ENCODE measurements at places on chromosomes 2 and 18.

DNA sequence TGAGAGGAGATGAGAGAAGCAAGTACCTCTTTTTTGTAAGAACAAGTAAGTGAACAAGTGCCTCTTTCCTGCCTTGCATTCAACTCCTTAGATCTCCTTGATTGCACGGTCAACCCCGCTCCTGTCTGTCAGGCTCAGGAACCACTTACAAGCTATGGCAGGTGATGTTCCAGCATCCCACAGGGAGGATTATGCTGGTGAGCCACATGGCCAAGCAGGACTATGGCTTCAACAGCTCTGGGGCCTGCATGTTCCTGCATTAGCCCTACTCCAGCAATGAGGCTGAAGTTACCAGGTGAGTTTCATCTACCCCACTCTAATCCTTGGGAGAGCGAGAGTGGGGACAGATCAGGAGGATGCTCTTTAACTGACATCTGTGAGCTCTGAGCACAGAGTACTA is 29.5 kb downstream of the TTC32 start:
- no peak for DNase-seq

GRCh38 chr2:71067567-71068217 is 756 bp upstream of the NAGK start:
- DNase-seq, result no peak

GRCh38 chr18:24630346-24630880 is 170.0 kb downstream of the HRH4 start:
- no peak for DNase-seq

DNA sequence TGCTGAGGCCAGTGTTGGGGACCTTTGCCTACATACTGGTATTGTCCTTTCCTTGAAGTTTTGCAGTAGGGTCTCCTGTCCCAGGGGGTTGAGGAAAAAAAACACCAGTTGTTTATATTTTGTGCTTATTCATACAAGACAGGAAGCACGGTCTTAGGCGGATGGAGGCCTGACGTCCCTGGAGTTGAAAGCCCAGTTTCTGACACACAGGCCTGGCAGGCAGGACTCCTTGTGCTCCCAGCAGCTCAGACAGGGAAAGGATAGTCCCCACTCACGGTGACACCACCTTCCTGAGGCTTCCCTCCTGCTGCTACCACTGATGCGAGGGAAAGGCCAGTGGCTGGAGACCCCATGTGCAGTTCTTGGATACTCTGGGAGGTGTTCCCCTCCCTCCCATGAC is 15.5 kb upstream of the SP100 start:
- DNase-seq, result no peak

GRCh38 chr2:210839034-210839433 is 282.6 kb downstream of the CPS1 start:
- no peak for DNase-seq

DNA sequence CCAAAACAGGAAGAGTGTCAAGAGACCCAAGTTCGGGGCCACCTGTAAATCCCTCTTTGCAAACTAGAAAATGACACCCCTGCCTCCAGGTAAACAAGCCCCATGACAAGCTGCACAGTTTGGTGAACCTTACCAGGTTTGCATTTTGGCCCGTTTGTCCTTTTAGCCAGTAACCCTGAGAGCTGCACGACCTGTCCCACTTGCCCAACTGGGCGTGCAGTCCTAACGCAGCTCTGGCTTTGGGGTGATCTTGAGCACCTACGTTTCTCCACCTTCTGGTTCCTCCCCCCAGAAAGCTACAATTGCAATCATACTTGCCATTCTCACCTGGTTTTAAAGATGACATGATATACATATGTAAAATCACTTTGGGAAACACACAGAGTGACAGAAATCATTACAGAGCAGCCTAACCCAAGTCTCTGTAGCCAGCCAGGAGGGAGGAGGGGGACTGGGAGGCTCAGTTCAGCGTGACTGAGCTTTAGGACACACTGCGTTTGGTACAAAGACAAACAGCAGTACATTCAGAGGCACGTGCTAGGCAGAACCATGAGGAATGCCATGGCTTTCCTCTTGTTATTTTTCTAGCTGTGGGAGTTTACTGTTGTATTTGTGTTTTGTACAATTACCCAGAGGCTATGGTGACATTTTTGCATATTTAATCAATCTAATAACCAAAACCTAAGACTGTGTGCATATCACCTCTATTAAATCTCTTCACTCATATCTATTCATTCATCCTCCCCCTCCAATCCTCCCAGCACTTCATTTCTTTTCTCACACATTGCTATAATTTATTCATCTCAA is 304.0 kb downstream of the IRS1 start:
- DNase-seq, result no peak

GRCh38 chr2:150567771-150568301 is 80.4 kb upstream of the RND3 start:
- DNase-seq, result no peak

DNA sequence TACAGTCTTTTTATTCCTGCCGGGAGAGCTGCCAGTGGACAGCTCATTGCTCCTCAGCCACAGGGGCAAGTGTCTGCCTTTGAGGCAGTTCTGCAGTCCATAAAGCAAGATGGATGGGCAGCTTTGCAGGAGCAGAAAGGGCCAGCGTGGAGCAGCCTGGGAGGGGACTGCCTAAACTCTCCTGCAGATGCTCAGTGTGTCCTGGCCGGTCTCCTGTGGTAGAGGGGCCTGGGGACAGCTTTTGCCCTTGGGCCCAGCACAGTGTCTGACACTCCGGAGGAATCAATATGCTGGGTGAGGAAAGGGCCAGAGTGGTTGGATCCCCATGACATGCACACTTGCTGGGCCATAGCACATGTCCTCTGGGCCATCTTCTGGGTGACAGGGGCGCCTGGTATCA is 65.7 kb upstream of the DAPL1 start:
- no peak for DNase-seq

DNA sequence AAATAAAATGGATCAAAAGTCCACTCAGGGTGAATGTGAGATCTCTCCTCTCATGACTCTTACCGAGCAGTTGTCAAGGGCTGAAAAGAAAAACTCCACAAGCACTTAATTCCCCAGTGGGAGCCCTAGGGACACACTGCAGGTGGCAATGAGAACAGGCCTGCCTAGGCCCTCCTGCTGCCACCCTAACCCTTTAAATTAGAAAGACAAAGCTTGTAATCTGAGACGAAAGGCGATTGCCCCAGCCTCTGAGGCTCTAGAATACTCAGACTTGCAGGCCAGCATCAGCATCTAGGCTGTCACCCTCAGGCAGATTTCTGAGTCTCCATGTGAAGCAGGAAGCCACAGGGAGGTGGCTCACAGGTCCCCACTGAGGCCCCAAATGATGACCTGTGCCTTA is 457.0 kb upstream of the MYT1L start:
- DNase-seq, result no peak

DNA sequence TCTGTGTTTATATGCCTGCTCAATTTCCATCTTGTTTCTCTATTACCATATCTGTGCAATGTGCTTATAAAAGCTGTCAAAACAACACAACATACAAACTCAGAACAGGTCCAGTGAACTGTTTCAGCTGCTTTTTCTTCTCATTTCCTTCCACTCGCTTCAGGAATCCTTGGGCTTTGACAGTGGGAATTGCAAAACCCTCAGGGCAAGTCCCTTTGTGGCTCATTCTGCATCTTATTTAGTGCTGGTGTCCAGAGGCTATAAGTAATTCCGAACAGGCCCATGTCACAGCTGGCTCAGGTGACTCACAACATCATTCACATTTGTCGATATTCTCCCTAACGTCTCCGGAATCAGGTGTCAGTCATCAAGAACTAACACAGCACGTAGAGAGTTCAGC is 309.9 kb upstream of the ZNF521 start:
- no peak for DNase-seq

DNA sequence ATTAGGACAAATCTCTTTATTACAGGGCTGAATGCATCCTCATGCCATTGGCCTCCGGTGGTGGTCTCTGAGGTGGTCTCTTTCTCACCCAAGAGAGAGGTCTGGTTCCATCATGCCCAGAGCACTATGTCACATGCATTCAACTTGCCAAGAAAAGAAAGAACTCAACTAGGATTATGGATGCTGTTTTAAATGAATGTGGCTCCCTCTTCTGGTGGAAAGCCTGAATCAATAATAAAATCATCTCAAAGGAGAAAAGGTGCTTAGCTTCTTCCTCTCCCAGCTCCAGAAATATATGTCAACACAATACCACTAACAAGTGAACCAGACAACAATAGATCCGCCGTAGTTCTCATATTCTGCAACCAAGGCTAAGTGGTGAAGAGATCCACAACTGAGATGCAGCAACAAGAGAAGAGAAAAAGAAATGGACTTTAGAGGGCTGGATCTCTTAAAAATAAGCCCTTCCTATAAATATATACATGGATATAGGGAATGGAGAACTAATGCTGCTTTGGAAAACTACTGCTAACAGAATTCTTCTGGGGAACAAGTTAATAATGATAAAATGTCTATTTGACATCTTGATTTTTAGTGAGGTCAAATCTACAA is 396.8 kb downstream of the NCKAP5 start:
- DNase-seq, result no peak

DNA sequence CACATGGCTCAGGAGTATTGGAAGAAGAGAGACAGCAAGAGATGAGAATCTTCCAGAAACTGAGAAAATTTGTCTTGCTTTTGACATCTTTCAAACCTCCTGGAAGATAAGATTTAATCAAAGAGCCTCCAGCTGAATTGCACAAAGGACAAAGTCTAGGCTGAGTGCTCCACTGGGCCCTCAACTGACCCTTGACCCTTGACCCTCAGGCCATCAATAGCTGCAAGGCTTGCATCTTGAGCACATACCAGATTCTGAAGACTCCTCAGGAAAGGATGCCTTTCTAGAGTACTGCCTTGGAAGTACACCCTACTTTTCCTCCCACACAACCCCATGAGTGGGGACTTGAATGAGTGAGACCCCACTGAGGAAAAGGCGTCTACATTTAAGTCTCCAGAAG is 1125.5 kb downstream of the BCL11A start:
- no peak for DNase-seq

- DNase-seq, result no peak
Observed at GRCh38 chr2:26877276-26877675, 29.3 kb downstream of the DPYSL5 start.

GRCh38 chr2:173027181-173028128 is 48.2 kb upstream of the MAP3K20 start:
- peak; percentile 27 for DNase-seq

DNA sequence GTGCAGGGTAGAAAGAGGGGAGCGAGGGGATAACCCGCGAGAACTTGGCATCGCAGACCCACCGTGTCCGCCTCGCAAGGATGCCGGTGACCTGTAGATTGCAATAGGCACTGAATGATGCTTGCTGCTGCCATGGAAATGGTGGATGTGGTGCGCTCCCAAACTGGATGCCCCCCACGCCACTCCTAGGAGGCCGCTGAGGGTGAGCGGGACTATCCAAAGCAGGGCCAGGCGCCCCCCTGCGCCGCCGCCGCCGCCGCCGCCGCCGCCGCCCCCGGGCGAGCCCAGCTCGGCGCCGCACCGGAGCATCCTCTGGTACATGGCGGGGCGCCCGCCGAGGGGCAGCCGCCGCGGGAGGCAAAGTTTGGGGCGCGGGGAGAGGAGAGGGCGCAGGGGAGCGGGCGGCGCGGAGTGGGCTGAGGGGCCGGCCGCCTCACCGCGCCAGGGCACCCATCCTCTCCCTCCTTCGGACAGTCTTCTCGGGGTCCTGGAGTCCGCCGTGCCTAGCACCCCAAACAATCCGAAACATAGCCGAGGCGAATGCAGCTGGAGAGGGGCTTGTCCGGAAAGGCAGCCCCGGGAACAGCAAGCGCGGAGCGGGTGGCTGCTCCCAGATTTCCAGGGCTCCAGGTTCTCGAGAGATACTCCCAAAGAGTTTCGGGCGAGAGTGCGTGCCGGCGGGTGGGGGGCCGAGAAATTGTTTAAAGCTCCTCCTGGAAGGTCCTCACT is 685.1 kb downstream of the NRXN1 start:
- DNase-seq, result no peak

GRCh38 chr2:86140969-86141392 is 34.9 kb downstream of the PTCD3 start:
- no peak for DNase-seq

DNA sequence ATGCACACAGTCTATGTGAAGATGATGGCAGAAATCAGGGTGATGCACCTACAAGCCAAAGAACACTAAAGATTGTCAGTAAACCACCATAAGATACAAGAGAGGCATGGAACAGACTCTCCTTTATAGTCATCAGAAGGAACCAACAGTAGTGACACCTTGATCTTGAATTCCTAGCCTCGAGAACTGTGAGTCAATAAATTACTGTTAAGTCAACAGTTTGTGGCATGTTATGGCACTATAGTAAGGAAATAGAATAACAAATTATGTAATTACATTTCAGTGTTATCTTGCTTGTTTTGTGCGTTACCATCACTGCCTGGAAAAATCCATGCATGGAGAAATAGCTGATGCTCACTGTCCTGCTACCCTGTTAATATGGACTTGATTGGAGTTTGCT is 110.2 kb upstream of the LRP1B start:
- no peak for DNase-seq

- no peak for DNase-seq
Observed at GRCh38 chr2:158253170-158253569, 151.5 kb downstream of the UPP2 start.

GRCh38 chr2:128801576-128801975 is 482.9 kb upstream of the HS6ST1 start:
- DNase-seq, result no peak

DNA sequence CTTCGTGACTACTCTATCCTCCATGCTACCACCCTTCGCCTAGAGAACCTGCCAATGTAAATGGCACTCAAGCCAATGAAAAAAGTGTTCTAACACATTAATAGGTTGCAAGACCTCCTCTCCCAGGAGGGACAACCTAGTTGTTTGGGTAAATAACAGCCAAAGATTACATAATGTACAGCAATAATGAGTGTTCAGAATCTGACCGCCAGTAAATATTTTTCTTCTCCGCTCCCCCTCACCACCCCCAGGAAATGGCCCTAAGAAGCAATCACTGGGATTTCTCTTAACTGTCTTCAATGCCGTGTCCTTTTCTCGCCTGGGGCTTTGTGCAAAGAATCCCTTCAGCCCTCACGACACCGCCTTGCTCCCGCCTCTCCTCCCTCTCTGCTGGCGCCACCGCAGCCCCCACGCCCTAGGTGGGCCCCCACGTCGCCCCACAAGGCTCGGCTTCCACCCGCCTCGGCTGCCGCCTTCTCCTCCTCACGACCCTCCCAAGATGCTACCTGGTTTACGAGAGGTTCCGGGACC is 458 bp downstream of the HYCC2 start:
- no peak for DNase-seq

DNA sequence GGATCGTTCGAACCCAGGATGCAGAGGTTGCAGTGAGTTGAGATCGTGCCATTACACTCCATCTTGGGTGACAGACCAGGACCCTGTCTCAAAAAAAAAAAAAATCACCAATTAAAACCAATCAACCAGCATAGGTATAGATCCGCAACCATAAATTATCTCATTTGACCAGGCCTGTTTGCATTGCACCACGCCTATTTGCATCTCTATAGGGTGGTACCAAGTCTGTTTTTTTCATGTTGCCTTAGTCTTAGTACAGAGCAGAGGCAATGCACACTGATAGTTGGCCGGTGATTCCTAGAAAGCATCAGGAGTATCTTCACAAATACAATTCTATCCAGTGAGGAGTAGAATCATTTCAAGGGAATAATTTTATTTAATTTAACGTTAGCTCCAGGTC is 9.3 kb upstream of the NPC1 start:
- no peak for DNase-seq

- peak; percentile 19 for DNase-seq
Observed at GRCh38 chr2:127085317-127085681, 21.7 kb downstream of the BIN1 start.

Measured in stimulated activated CD8-positive, alpha-beta memory T cell treated with anti-CD3 and anti-CD28 coated beads, Interleukin-12 subunit alpha, Interleukin-12 subunit beta, amount 100 ng/mL, for 4 hours (primary cell).